ENCODE measurements at places on chromosomes 4 and X. TPM values are rescaled to one million over a fixed set of nuclear protein-coding genes. Genes with fewer than 3 reads are reported as not detected.
A peak's percentile ranks its signal among the peaks of the same experiment; 100 is the strongest.

The PRRG3 gene
- total RNA-seq = 2.9 TPM

The MAGED1 gene
- total RNA-seq = 246 TPM

The LONRF3 gene
- 0.30 TPM for total RNA-seq

The ADGRL3 gene
- total RNA-seq = 34.5 TPM

The EGFL6 gene
- not detected for total RNA-seq

The FAM47E gene
- 1.6 TPM for total RNA-seq

The CCNA2 gene
- total RNA-seq = 85.3 TPM

The MAGEA1 gene
- not detected for total RNA-seq

The JAKMIP1 gene
- 0.54 TPM for total RNA-seq

The GABRE gene
- 0.44 TPM for total RNA-seq

The ARL9 gene
- 1.3 TPM for total RNA-seq

The CHRDL1 gene
- 14.3 TPM for total RNA-seq

DNA sequence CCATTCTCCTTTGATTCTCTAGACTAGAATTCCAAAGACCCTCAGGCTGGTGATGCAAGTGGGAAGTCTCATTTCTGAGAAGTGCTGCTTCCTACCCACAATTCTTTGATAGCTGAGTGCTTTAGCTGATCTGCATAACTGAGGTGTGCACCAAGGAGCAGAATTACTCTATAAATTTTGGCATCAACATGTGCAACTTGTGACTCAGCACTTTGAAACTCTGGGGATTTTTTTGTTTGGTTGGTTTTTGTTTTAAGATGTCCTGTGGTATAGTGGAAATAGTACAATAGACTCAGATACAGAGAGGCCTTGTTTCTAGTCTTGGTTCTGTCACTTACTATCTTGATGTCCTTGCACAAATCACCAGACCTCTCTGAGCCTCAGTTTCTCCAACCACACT lies 148.4 kb downstream of the AR start:
- peaks cover 9% of the 10 kb centered on the region for H3K36me3 ChIP-seq
- DNase-seq = no peak
- no peak overlapping the region for H3K27ac ChIP-seq
- no peaks in the 10 kb centered on the region for H3K27me3 ChIP-seq

- H3K27me3 ChIP-seq = no peaks in the 10 kb centered on the region
- no peak overlapping the region for H3K4me3 ChIP-seq
Observed at GRCh38 chrX:97639526-97639925, 755.8 kb downstream of the RPA4 start.

DNA sequence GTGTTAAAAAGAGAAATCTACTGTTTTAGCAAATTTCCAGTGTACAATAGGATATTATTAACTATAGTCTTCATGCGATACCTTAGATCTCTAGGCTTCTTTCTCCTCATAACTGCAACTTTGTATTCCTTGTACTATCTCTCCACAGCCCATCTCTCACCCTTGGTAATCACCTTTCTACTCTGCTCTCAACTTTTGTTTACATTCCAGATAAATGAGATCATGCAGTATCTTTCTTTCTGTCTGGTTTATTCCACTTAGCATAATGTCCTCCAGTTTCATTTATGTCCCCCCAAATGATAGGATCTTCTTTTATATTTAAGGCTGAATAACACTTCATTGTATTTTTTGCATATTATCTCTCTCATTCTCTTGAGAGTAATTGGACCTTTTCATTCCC lies 165.5 kb downstream of the HS3ST1 start:
- H3K4me1 ChIP-seq = peaks cover 4% of the 10 kb centered on the region
- H3K27me3 ChIP-seq = no peaks in the 10 kb centered on the region
- no peak for DNase-seq
- peaks cover 15% of the 10 kb centered on the region for H3K36me3 ChIP-seq
- no peak overlapping the region for H3K27ac ChIP-seq

- H3K36me3 ChIP-seq = no peaks in the 10 kb centered on the region
- no peaks in the 10 kb centered on the region for H3K27me3 ChIP-seq
Observed at GRCh38 chr4:174273930-174274329, 9.5 kb downstream of the FBXO8 start.

GRCh38 chrX:111283446-111283845 lies 13.2 kb upstream of the CAPN6 start:
- H3K27me3 ChIP-seq = no peaks in the 10 kb centered on the region
- H3K4me3 ChIP-seq = no peak overlapping the region
- no peak for DNase-seq
- no peak overlapping the region for H3K27ac ChIP-seq

GRCh38 chrX:54495814-54496516 lies at the start of gene FGD1:
Gene FGD1, minus strand, starts transcription at chrX:54496234. Its CDS starts 802 bp downstream, at chrX:54495432.
- no peaks in the 10 kb centered on the region for H3K27me3 ChIP-seq
- H3K27ac ChIP-seq = peak within 1 kb of the TSS; percentile 64
- DNase-seq = peak; percentile 59
- H3K4me1 ChIP-seq = peaks cover 46% of the 10 kb centered on the region
- peaks cover 6% of the 10 kb centered on the region for H3K36me3 ChIP-seq

DNA sequence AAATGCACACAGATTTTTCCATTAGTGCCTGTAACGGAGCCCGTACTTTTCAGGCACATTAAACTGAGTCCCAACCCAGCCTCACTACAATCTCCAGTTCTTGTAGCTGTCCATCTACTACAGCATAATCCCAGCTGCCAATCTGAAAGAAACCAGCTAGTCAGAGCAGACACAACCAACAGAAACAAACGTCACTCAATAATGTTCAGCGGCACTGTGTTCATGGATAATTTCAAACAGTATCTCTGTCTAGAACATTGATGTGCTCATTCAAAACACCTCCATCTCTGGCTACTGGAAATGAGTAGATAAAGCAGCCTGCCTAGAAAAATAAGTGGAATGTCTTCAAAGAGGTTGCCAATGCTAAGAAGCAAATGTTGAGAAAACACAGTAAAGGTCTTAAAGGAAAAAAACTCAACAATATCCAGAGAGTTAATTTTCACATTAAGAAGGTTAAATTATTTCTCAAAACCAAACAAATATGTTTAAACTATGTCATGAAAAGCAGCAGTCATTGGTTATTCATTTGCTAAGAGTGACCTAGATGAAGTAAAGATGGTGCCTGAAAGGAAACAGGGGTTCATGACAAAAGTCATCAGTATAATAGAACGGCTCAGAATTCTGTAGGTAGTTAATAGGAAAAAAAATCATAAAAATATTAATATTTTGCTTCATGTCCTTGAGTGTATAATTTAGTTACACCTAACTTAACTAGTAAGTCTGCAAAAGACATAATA lies 245.1 kb upstream of the MAB21L2 start:
- H3K36me3 ChIP-seq = no peaks in the 10 kb centered on the region
- no peaks in the 10 kb centered on the region for H3K27me3 ChIP-seq
- H3K4me3 ChIP-seq = no peak overlapping the region
- DNase-seq = no peak
- no peaks in the 10 kb centered on the region for H3K4me1 ChIP-seq

DNA sequence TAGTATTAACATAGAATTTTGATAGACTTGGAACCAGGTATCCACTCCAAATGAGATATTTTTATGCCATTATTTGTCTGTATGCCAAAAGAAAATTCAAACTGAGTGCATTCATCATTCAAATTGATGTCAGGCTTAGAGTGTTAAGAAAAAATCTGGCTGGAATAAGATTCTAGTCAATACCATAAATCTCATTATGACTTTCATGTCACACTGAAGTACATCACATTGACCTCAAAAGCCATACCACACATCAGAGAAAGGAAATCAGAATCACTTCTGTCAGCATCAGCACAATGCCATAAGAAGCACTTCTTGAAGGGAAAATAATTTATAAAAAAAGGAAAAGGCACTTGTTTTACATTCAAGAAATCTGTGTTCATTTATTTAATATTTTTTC lies 119.0 kb upstream of the BMP3 start:
- H3K36me3 ChIP-seq = peaks cover 5% of the 10 kb centered on the region
- no peak for DNase-seq
- no peak overlapping the region for H3K4me3 ChIP-seq

GRCh38 chr4:98604723-98605122 lies 53.7 kb downstream of the TSPAN5 start:
- H3K36me3 ChIP-seq = peaks cover 20% of the 10 kb centered on the region
- no peak overlapping the region for H3K27ac ChIP-seq
- no peak for DNase-seq
- no peaks in the 10 kb centered on the region for H3K27me3 ChIP-seq

- H3K27ac ChIP-seq = no peak overlapping the region
- H3K4me3 ChIP-seq = no peak overlapping the region
- H3K36me3 ChIP-seq = no peaks in the 10 kb centered on the region
Observed at GRCh38 chrX:77118686-77119085, 328.5 kb upstream of the FGF16 start.

DNA sequence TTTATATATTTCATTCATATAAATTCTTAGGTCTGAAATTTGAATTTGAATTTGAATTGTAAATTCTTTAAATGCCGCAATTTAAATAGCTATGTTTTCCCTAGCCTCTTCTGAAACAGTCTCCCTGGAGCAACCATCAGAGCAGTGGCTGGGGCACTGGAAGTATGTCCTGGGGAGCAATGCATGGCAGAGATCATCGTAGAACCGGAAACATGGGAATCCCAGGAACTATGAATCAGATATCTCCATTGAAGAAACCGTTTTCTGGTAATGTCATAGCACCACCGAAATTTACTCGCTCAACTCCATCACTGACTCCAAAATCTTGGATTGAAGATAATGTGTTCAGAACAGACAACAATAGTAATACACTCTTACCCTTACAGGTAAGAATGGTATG lies 4.9 kb downstream of the CPEB2 start:
- DNase-seq = no peak
- no peak overlapping the region for H3K27ac ChIP-seq
- peaks cover 21% of the 10 kb centered on the region for H3K27me3 ChIP-seq
- H3K4me3 ChIP-seq = peak overlapping the region; percentile 60
- H3K4me1 ChIP-seq = peaks cover 33% of the 10 kb centered on the region
- no peaks in the 10 kb centered on the region for H3K36me3 ChIP-seq

DNA sequence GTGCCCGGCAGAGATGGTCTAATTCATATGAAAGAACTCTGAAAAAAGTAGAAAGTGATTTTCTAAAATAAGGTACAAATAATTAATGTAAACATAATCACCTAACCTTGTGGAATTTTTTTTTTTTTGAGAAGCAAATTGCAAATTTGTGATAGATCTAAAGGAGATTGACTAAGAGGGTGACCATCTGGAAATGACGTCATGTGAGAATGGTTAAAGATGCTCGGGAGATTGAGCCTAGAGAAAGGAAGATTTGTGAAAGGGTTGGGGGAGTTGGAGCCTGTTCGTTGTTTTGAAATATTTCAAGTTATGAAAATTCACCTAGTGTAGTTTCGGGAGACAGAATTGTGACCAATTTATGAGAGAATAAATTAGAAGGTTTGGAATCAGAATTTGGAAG lies 115.7 kb upstream of the ANK2 start:
- no peak overlapping the region for H3K27ac ChIP-seq
- no peaks in the 10 kb centered on the region for H3K27me3 ChIP-seq
- H3K4me3 ChIP-seq = no peak overlapping the region
- H3K36me3 ChIP-seq = no peaks in the 10 kb centered on the region
- DNase-seq = no peak

GRCh38 chrX:10052906-10053625 lies 85.9 kb downstream of the CLDN34 start:
- H3K36me3 ChIP-seq = peaks cover 11% of the 10 kb centered on the region
- DNase-seq = no peak
- no peaks in the 10 kb centered on the region for H3K27me3 ChIP-seq
- peak overlapping the region; percentile 22 for H3K27ac ChIP-seq
- H3K4me3 ChIP-seq = no peak overlapping the region
- H3K4me1 ChIP-seq = peaks cover 18% of the 10 kb centered on the region

DNA sequence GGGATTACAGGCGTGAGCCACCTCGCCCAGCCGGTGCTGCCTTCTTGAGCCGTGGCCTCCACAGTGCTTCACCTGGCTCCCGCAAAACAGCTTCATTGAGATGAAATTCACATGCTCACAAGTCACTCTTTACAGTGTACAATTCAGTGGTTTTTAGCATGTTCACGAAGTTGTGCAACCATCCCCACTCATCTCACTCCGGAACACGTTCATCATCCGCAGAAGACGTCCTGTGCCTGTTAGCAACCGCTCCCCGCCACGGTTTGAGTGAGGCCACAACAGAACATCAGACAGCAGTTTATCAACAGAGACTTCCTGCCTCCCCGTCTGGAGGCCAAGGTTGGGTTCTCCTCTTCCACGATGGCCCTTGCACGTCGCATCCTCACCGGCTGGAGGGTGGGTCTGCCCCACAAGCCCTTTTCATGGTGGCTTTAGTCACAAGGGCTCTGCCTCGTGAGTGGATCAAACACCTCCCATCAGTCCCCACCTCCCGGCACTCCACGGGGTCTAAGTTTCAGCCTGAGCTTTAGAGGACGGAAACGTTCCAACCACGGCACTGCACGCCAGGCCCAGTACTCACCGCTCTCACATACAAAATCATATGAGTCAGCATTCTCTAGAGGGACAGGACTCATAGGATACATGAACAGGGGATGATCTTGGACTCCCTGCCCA lies 29.6 kb upstream of the SPON2 start:
- DNase-seq = no peak
- no peaks in the 10 kb centered on the region for H3K27me3 ChIP-seq
- no peaks in the 10 kb centered on the region for H3K36me3 ChIP-seq

Measured in neural crest cell (in vitro differentiated cells).